Right renal pelvis (tissue), 4 donors: ENCODE measurements at places on chromosomes 11 and 22.

DNA sequence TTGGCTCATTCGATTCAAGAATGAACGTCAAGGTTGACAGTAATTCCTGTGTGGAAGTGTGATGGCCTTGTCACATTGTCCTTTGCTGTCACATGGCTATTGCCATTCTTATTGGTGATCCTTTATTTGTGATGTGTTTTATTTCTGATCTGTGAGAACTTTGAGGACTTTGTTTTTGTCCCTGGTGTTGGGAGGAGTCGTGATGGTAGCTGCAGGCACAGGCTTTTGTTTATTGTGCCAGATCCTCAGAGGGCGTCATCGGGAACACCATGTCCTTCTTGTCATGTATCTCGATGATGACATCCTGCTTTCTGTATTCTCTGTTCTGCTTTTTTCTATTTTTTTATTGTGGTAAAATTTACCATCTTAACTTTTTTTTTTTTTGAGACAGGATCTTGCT is 5.6 kb downstream of the PICK1 start:
- DNase-seq, result no peak

DNA sequence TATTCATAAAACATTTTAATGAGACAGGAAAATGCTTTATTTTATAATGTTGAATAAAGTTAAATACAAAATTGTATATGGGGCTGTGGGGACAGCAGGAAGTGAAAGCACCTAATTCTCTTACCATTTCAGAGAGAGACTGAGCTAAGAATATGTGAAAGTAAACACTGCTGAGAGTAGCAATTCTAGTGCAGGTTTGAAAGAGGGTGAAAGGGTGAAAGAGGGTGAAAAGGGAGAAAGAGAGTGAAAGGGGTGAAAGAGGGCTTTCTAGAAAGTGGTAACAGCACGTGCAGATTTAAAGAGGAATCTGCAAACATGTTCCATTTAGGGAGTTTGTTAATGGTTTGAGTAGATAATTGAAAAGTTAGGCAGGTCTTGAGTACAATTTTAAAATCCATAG is 652.0 kb upstream of the CCDC90B start:
- DNase-seq, result no peak

DNA sequence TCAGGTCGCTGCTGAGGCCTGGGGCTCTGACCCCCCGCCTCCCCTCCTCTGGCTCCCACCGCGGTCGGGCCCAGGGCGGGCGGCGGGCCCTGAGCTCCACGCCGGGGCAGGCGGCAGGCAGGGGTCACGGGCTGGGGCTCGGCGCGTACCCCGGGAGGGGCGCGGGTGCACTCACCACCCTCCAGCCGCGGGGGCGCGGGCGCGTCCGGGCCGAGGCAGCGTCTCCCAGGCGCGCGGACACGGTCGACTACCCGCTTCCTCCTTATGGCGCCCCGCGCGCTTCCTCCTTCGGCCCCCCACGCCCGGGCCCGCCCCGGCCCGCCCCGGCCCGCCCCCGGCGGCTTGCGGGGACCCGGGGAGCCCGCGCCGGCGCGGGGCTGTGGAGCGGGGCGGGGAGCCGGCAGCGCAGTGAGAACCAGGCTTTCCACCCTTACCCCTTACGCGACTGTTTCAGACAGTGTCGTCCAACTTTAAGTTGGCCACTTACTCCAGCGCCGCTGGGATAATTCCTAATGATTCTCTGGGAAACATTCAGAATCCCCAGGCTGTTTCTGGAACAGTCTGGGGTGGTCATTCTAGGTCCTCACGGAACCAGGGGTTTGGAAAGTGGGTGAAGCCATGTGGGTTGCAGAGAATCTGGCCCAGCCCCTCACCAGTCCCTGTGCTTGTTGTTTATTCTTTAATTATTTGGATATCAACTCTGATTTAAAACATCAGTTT is at the start of gene BID:
Gene BID (minus strand): TSS at position 264 of the 720 bp plus-strand sequence. CDS start 24,353 bp downstream, outside the sequence.
- no peak for DNase-seq

DNA sequence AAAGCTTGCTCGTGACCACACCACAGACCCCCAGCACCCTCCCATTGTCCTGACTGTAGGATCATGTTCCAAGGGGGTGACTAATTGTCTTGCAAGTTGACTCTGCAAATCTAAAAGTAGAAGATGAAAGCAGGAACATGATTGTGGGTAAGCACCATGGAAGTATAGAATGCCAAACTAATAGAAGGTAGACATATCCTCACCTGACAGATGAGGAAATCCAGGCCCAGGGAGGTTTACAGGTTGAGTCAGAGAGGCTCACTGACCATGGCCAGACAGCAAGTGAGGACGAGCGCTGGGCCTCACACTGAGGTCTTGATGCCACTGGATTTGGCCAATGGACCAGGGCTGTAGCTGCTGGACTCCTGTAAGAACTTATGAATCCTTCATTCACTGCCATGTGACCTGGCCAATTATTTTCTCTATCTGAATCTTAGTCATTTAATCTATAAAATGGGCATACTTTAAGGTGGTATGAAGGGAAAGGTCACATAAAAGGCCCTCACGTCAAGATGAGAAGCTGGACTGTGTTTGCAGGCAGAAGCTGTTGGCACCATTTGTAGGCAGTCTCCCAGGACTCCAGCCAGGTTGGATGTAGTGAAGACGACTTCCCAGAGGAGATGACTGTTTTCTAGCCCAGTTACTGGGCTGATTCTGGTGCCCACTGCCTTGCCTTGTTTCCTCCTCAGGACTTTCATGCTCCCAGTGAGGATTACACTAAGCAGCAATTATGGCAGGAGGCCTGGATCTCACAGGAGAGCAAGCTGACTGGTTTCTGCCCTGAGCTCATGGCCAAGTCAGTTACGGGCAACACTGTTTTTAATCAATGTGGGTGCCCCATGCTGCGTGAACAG is 54.6 kb downstream of the GAB4 start:
- DNase-seq, result no peak

DNA sequence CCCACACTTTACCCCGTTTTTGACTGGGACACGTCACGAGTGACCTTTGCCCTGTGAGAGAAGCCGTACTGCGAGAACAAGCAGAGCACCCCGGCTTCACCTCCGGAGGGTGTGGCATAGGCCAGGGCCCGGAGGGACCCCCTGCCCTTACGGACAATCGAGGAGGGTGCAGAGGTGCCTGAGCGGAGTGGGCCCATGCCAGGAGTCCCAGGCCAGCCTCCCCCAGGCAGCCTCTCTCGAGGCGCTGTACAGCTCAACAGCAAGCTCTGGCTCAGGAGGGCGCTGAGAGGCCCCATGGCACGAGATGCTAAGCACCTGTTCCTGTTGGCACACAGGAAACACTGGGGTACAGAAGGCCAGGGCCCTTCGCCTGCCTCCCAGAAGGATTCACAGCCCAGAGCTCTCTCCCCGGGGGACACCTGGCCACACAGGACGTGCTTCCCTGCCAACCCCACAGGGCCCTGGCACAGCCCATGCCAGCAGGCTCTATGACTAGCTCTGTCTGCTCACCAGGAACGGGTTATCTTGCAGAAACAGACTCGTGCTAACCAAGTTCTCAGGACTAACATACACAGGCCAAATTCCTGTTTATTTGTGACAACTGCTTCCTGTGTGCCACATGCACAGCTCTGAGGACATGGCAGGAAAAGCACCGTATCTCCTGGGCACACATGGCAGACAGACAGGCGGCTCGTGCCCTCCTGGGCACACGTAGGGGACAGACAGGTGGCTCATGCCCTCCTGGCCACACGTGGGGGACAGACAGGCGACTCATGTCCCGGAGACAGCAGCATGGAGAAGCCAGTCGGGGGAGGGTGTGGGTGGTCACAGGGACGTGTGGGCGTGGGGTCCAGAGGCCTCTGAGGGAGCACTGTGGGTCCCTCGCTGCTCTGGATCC is 11.6 kb downstream of the TOLLIP start:
- DNase-seq, result no peak

DNA sequence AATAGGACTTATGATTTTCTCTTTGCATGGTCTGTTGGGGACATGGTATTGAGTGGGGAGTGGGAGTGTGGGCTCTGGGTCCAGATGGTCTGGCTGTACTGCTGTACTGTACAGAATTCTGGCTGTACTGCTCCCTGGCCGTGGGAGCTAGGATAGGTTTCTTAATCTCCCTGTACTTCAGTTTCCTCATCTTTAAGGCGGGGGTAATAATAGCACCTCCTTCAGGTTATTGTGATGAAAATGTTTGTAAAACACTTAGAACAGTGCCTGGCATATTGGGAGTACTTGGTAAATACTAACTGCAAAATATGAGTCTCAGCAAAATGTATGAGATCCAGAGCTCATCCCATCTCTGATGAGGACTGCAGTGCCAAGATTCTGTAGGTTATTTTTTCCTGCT is 198.6 kb downstream of the KIF18A start:
- DNase-seq, result no peak

DNA sequence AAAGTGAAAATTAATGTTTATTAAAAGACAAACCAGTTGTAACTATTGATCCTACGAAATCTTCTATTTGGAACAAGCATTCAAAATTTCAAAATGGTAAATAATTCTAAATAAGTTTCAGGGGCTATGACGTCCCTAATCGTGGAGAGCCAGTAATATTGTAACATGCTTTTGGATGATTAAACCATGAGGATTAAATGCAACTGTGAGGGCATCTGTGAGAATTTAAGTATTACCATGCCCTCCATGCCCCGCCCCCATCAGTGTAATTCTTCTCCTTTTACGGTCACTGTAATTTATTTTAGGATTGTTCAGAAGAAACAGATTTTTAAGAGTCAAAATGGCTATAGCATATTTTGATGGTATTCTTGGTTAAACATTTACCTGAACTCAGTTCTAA is 133.2 kb downstream of the APOL5 start:
- DNase-seq, result no peak

- peak; percentile 69 for DNase-seq
Measured at GRCh38 chr11:126585774-126586491, 230.4 kb downstream of the ST3GAL4 start.

- no peak for DNase-seq
Measured at GRCh38 chr11:14149683-14150082, 187.2 kb downstream of the SPON1 start.

DNA sequence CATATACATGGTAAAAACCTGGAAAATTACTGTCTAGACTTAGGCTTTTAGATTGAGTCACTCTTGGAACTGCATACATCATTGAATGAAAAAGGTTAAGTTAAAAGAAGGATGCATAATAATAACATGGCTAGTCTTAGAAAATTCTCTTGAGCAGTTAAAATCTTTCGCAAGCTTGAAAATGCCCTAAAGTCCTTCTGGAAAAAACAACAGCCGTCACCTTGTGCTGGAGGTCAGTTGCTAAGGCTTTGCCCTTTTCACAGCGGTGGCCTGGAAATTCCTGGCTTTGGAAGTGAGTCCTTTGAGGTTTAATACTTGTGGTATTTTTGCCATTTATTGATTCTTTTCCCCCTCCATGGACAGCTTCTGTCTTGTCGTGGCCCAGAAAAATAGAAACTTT is 17.4 kb upstream of the FBLN1 start:
- no peak for DNase-seq

DNA sequence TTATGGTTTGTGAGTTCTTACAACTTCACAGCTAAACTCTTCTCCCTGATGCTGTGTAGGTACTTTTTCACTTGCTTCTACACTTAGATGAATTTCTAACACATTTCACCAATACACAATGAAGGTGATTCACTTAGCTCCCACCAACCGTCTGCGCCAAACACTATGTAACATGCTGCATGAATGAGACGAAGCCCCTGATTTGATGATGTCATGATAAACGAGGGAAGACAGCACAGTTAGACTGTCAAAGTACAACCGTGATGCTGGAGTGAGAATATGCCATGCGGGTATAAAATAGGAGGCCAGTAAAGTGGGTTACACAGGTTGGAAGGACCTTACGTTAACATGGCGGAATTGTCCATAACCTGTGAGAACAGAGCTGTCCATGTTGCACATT is 100.8 kb downstream of the KCNA4 start:
- DNase-seq, result no peak

DNA sequence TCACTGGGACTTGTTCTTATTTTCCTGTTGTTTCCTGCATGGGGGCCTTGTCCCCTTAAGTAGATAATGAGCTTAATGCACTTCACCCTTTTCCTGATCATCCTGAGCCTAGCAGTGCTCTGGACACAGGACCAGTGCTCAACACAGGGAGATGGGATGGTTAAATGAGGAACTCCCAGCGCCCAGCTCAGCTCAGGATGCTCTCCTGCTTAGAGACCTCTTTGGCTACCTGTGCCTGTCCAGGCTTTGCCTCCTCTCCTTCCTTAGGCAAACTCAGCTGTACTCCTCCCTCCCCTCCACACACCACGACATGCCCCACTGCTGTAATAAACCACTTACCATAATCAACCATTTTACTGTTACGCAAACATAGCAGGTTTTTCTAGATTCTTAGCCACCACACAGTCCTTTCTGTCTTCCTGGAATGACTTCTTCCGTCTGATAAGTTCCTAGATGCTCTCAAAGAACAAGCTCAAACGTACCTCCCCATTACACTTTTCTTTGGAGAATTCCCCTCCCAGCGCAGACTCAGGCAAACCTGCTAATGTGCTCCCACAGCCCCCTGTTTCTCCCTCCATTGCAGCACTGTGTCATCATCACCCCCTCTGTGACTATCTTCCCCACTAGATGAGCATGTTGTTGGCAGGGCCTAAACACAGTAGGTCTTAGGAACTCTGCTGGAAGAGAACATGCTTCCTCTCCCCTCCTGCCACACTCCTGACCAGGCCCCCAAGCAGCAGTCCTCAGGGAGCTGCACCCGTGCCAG is 113.6 kb downstream of the MICAL2 start:
- no peak for DNase-seq
